ENCODE measurements at places on chromosomes 12 and 14.

DNA sequence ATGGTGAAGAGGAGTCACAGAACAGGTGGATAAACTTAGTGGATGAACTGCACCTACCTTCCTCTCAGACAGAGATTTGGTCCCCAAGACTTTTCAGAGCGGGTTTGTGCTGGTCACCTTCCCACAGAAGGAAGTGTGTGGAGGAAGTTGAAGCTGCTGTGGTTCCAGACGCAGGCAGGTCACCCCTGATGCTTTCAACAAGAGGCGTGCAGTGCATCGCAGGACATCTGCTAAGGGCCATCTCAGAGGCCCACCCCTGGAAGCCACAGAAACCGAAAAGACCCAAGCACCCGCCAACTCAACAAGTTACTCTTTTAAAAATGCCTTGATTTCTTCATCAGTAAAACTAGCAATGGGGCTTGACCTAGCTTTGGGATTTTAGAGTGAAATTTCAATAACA is 1.0 kb upstream of the GPX2 start:
- peak; percentile 43 for DNase-seq

DNA sequence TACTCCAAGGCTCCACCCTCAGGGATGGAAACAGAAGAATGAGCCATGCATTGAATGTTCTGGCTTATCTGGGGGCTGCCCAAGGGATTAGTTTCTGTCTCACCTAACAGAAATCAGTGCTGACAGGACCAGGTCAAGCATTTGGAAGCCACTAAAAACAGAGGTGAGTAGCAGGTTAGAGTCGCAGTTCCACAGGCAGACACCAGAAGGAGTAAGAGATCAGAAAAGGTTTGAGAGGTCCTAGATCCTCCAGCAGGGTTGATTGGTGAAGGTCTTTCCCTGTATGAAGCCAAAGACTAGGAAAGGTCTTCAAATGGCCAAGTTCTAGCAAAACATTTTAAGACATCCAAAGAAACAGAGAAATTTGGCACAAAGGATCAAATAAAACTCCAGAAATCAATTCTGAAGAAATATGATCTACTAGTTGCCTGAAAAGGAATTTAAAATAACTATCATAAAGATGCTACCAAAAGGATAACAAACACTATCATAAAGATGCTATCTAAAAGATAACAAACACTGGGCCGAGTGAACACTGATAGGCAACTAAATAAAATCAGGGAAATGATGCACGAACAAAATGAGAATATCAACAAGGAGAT is 19.5 kb upstream of the TTC9 start:
- DNase-seq, result peak; percentile 80

GRCh38 chr12:121060149-121061001 is 21.3 kb upstream of the OASL start:
- peak; percentile 6 for DNase-seq

- no peak for DNase-seq
Measured at GRCh38 chr12:116278667-116279066, 1.2 kb upstream of the MED13L start.

DNA sequence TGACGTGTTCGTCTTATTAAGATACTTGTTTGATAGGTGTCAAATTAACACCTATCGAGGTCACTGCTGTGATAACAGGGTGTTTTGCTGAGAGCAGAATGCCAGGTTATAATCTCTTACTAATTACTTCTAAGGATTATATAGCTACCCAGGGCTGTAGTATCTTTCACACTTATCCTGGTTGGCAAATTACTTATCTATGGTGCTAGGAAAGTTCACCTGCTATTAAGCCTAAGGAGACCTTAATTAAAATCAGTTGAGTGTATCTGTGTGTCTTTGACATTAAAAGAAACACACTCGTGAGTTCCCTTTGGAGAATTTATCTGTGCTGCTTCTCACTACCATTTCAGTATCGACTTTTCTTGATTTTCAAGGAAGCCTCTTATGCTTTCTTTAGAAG is 301.6 kb upstream of the SLC16A7 start:
- no peak for DNase-seq

- no peak for DNase-seq
Measured at GRCh38 chr14:95314609-95315008, 5.1 kb downstream of the CLMN start.

DNA sequence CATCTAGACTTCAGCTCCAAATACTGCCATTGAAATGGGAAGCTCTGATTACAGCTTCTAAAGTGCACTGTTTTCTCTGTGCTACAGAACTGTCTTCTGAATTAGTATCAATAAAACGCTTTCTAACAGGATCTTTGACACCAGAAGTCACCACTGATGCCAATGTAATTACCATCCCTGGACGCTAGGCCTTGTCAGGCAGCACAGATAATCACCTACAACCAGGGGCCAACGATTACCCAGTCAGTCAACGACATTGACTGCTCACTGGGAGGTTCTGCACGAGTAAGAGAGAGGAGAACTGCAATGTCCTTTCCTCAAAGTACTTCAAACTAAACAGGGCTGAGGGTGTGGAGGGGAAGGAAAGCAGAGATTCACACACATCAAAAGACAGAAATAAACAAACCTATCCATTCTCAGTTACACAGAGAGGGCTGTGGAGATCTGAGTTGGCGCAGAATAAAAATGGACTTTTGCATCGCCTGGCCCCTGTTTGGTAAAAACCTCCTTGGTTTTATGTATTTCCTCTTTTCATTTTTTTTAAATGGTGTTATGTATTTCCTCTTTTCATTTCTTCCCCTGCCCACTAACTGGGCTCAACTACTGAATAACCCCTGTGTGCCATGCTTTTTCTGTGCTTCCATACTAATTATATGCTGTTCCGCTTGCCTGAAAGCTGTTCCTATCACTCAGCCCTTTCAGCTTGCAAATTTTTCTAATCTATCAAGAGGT is 492.2 kb downstream of the APAF1 start:
- no peak for DNase-seq

GRCh38 chr12:12823811-12824210 is 10.7 kb downstream of the DDX47 start:
- no peak for DNase-seq

DNA sequence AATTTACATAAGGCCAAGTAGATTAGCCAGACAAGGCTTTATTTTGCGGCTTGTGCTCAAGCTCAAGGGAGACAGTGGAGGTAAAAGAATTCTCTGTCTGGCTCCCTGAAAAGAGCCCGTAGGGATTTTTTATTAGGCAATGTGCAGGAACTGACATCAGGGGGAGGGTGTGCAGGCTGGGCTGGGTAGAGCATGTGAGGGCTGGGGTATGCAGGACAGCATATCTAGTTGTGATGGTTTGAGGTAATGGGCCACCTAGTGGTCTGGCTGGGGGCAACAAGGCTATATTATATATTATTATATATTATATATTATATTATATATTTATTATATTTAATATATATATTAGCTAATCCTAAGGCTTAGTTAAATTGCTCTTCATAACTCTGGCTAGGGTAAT is 102.1 kb downstream of the TMEM117 start:
- DNase-seq, result no peak

GRCh38 chr12:83465632-83466031 is 778.9 kb downstream of the TMTC2 start:
- DNase-seq, result no peak

- DNase-seq, result no peak
Measured at GRCh38 chr12:11922361-11922760, 148.4 kb upstream of the BCL2L14 start.

DNA sequence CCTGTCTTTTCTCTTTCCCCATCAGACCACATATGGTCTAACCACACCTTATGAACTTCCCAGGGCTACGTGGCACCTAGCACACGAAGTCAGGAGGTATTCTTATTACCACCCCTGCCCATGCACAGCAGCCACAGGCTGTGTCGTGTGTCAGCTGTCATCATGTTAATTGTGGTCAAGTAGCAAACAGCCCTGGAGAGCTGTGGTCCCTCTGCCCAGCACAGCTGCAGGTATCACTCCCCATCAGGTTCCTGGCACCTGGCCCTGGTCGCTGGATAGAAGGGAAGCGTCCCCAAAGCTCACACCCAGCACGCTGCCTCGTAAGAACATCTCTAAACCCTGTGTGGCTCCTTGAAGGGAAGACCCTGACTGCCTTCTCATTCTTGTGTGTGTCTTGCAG is 45.4 kb downstream of the CLMN start:
- DNase-seq, result no peak

- DNase-seq, result no peak
Measured at GRCh38 chr14:55129428-55130195, 560 bp downstream of the LGALS3 start.

DNA sequence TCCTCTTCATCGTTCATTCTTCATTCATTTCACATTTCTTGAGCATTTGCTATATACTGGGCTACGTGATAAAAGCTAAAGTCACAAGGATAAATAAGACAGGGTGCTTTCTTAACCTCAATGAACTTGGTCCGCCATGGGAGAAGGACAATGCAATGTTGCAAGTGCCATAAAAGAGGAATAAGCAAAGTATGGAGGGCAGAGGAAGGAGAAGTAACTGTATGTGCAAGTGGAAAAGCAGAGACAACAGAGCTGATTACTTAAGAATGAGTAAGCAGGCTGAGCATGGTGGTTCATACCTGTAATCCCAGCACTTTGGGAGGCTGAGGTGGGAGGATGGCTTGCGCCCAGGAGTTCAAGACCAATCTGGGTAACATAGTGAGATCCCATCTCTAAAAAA is 14.4 kb downstream of the AREL1 start:
- no peak for DNase-seq

Measured in NCI-H2171 treated with DMSO at 0.1 percent for 48 hours (cell line).